ENCODE measurements at places on chromosomes 11 and 22. TPM values are rescaled to one million over a fixed set of nuclear protein-coding genes. Genes with fewer than 3 reads are reported as not detected.

Gene P2RY6
- not detected for total RNA-seq

Gene KREMEN1
- 3.8 TPM for total RNA-seq

Gene VSIG10L2
- not detected for total RNA-seq

DNA sequence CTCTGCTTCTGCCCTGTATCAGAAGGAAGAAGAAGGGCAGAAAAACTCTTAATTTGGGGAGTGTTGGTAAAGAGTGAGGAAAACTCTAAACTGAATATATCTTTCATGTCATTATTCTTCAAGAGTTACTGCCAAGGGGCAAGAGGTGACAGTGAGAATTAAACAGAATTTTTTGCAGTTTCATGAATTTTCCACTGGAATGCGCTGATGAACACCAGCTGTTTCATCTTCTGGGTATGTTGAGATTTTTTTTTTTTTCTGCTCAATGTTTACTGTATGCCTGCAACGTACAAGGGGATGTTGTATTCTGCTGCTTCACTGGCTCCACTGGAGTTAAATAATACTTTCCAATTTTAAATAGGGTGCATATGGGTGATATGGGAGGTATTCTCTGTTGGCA is 117.8 kb downstream of the FAM76B start:
- no peak overlapping the region for H3K4me3 ChIP-seq
- no peaks in the 10 kb centered on the region for H3K27me3 ChIP-seq
- H3K4me1 ChIP-seq: no peaks in the 10 kb centered on the region
- no peaks in the 10 kb centered on the region for H3K36me3 ChIP-seq
- DNase-seq: no peak
